ENCODE measurements at places on chromosomes 5 and 9.

DNA sequence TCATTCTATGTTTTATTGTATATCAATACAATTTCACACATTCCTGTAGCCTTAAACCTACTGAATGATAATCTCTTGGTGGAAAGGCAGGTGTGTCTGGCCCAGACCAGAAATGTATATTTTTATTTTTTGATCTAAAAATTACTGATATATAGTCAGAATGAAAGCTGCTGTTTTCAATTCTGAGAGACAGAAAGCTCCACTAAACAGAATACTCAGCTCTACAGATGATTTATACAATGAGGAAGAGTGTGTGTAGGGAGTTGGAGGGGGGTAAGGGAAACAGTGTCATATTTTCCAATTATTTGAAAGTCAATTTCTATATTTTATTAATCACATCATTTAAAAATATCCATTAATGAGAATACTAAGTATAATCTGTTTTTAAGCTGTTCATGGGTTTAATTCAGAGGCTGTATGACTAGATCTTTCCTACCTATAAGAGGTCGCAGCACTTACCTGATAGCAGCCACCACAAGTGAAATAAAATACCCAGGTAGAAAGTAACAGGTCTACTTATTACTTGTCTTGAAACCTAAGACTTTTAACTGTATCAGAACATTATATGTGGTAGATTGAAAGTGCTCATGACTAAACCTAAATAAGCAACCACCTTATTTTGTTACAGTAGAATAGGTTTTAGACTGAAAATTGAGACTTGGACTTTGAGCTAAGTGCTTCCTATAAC, 183.4 kb downstream of the TMC1 start:
- no peak for DNase-seq

DNA sequence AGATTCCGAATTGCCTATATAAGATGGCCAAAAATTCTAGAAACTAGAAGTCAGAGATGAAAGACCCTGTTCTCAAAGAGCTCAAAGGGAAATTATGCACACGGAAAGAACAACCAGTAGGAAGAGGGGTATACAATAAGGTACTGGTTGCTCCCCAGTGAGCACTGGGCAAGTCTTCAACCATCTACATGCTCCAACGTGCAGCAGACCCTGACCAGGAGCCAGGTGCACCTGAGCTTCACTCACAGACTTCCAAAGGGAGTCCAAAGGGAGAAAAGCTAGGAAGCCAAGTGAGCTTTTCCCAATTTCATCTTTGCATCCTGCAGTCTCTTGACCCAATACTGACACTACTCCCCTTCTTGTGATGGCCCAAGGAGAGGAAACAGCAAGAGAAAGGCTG, 3.9 kb downstream of the REEP5 start:
- DNase-seq, result no peak

DNA sequence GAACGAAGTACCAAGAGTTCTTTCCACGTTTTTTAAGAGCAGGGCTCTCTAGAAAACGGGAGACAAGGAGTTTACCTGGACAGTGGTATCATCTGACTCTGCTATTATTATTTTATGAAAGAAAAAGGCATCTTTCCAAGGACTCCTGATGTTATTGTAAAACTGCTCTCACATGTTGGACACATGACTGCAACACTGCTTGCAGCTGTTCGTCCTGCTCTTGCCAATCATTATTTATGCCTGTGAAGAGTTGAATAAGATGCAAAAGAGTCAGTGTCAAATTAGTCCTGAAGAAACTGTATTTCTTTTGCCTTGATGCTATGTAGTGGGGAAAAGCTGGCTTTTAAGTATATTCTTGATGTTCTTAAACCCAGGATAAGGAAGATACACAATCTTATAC, 284.5 kb upstream of the PTGER4 start:
- DNase-seq, result no peak

DNA sequence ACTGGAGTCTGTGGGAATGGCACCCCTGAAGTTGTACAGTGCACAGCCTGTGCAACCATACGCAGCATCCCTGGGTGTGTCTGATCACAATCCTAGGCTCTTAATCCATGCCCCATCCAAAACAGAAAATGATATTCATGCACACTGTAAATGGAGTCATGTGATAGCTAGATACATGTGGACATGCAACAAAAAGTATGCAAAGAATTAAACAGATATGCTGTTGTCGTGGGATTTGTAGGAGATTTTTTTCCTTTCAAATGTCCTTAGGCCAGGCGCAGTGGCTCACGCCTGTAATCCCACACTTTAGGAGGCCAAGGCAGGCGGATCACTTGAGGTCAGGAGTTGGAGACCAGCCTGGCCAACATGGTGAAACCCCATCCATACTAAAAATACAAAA, 36.1 kb downstream of the PRRX2 start:
- DNase-seq, result no peak

DNA sequence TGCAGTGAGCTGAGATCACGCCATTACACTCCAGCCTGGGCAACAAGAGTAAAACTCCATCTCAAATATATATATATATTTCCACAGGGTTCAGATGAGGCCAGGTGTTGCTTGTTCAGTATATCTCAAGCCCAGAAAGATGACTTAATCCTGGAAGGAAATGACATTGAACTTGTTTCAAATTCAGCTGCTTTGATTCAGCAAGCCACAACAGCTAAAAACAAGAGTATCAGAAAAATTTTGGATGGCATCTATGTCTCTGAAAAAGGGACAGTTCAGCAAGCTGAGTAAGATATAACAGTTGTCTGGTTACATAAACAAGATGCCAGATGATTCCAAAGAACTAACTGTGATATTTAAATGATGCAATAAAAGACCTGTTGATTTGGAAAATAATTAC, 352.0 kb downstream of the KCTD16 start:
- DNase-seq, result no peak

DNA sequence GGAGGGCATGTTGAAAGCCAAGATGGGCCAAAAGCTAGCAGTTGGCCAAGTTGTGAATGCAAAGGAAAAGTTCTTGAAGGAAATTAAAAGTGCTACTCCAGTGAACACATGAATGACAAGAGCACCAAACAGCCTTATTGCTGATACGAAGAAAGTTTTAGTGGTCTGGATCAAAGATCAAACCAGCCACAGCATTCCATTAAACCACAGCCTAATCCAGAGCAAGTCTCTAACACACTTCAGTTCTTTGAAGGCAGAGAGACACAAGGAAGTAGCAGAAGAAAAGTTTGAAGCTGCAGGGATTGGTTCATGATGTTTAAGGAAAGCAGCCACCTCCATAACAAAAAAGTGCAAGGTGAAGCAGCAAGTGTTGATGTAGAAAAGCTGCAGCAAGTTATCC, 71.6 kb downstream of the ERCC6L2 start:
- DNase-seq, result no peak

- no peak for DNase-seq
Measured at GRCh38 chr9:112493393-112494137, 6.9 kb downstream of the KIAA1958 start.

GRCh38 chr9:136544964-136545691, 720 bp downstream of the NOTCH1 start:
- no peak for DNase-seq

GRCh38 chr9:117543089-117543488, 128.2 kb upstream of the ASTN2 start:
- DNase-seq, result no peak

GRCh38 chr9:72131206-72131605, 18.0 kb upstream of the GDA start:
- no peak for DNase-seq

GRCh38 chr5:44847206-44847852, 38.6 kb downstream of the MRPS30 start:
- no peak for DNase-seq

DNA sequence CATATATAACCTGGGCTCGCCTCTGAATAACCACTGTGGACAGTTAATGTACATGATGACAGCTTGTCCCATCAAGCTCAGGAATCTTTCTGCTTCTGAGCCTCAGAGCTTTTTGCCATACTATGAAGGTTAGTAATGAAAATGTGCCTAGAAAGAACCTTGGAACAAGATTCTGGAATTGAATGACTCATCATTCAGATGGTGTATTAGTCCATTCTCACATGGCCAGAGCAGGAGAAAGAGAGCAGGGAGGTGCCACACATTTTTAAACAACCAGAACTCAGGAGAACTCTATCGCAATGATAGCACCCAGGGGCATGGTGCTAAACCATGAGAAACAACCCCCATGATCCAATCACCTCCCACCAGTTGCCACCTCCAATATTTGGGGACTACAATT, 542.1 kb downstream of the PRR16 start:
- no peak for DNase-seq

- no peak for DNase-seq
Measured at GRCh38 chr9:98831696-98832095, 24.2 kb downstream of the GALNT12 start.

GRCh38 chr5:39024005-39024404, 50.2 kb downstream of the RICTOR start:
- no peak for DNase-seq

DNA sequence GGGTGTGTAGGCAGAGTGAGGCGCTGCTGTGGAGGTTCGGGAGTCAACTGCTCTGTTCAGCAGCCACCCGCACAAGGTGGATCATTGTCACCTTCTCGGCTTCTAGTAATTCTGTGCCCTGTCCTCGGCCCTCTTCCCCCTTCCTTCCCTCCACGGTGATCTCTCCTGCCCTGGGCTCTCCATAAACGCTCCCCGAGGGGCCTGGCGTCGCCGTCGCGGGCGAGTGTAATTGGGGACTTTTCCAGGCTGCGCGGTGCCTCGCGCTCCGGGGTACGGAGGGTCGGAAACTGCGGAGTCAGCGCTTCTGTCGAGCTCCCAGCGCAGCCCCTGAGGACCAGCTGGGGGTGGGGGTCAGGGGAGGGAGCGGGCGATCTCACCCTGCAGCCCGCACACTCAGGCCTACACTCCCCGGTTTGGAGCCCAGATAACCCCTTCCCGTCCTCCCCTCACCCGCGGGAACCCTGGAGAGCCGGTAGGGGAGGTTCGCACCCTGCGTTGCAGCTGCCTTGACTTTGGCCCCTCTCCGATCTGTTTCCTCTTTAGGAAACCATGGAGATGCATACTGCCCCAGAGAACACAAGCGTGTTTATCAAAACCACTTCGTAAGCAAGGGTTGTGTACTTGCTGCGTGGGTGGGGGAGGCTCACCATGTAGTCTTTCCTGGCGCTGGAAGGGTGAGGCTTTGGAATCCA, 188.3 kb upstream of the ZNF618 start:
- DNase-seq, result no peak

- no peak for DNase-seq
Measured at GRCh38 chr5:83118471-83118870, 41.1 kb downstream of the XRCC4 start.

GRCh38 chr5:171850324-171850947, 64.8 kb downstream of the SMIM23 start:
- DNase-seq, result peak; percentile 39

GRCh38 chr9:16542290-16542689, 328.2 kb downstream of the BNC2 start:
- DNase-seq, result no peak

GRCh38 chr5:1724822-1725602, 74.6 kb downstream of the MRPL36 start:
- DNase-seq, result no peak

- DNase-seq, result no peak
Measured at GRCh38 chr9:84754461-84754860, 84.9 kb downstream of the NTRK2 start.

DNA sequence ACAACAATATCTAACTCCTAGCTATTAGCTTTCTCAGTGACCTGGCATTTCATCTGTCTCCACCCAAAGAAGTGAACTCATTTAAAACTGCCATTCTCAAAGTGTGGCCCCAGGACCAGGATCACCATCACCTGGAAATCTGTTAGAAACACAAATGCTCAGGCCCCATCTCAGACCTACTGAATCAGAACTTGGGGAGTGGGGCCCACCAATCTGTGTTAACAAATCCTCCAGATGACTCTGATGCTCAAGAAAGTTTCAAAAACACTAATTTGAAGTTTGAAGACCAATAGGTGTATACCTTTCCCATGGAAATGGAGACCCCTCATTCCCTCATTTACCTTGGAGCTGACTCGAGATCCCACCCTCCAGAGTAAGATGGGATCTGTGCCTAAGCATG, 72.3 kb downstream of the PRELID2 start:
- DNase-seq, result no peak

GRCh38 chr5:14588145-14588544, 6.6 kb downstream of the OTULINL start:
- no peak for DNase-seq

GRCh38 chr9:35335164-35335563, 154.7 kb upstream of the RUSC2 start:
- no peak for DNase-seq

GRCh38 chr5:91164424-91164823, 218.7 kb downstream of the ARRDC3 start:
- DNase-seq, result no peak

DNA sequence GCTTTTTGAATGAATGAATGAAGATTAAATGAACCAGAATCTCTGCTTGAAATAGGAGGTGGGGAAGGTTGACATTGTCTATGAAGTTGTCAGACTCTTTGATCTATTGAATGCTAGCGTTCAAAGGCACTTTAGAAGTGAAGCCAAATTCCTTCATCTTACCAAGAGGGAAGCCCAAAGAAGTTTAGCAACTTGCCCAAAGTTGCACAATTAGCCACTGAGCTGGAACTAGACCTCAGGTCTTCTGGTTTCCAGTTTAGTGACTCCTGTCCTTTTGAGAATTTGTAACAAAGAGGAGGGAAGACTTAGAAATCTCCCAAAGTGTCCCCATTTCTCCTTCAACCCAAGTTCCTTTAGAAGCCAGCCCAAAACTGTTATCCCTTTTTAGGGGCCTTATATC, 20.7 kb upstream of the SLC1A3 start:
- no peak for DNase-seq
